NCI-H345 (cell line): ENCODE measurements at places on chromosomes 1 and 21.
A peak's percentile ranks its signal among the peaks of the same experiment; 100 is the strongest.

GRCh38 chr1:225654688-225655508 lies 2.0 kb upstream of the ENAH start:
- no peak for DNase-seq

- no peak for DNase-seq
These were observed 1.1 kb upstream of the MARCKSL1 start for GRCh38 chr1:32336963-32337675.

DNA sequence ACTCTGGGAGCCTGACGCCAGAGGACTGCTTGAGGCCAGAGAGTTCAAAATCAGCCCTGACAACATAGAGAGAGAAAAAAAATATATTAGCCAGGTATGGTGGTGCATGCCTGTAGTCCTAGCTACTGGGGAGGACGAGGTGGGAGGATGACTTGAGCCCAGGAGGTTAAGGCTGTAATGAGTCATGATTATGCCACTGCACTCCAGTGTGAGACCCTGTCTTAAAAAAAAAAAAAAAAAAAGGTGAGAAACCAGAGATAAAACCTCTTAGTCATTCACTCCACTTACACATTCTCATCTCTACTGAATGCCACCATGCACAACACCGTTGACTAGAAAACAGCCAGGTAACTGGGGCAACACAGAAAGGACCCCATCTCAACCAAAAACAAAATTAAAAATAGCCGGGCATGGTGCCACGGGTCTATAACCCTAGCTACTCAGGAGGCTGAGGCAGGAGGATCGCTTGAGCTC lies 178.1 kb downstream of the SLC45A1 start:
- no peak for DNase-seq

- peak; percentile 71 for DNase-seq
These were observed 2.2 kb upstream of the IRF6 start for GRCh38 chr1:209808059-209808581.

DNA sequence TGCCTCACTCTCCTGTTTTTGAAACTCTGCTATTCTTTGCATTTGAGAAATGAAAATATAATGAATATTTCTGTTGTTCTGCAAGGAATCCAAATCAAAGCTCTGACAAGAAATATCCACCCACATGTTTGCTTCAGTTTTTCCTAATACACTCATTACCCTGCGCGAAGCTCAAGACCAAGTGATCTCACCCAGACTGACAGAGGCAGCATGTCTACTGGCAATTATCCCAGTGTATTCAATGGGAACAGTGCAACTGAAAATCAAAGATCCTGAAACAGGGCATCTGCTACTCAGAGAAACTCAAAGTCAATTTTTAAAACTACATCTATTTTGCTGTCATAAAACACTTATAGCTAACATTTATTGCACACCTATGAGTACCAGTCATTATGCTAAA lies 321.0 kb upstream of the LRRC7 start:
- no peak for DNase-seq
